ENCODE measurements at places on chromosomes 5 and 9. TPM values are rescaled to one million over a fixed set of nuclear protein-coding genes. Genes with fewer than 3 reads are reported as not detected.

PAEP gene
- not detected for total RNA-seq

GRK6 gene
- 23.8 TPM for total RNA-seq

ALDH1A1 gene
- 19.2 TPM for total RNA-seq

PPP1R2B gene
- 0.10 TPM for total RNA-seq

NEUROG1 gene
- total RNA-seq, result not detected

Data from skin of body (tissue), 3 donors.